Daoy (cell line): ENCODE measurements at places on chromosomes 12 and 14. TPM values are rescaled to one million over a fixed set of nuclear protein-coding genes. Genes with fewer than 3 reads are reported as not detected.

KRT6C gene
- total RNA-seq: not detected in 2 replicates

RNASE7 gene
- not detected in 2 replicates for total RNA-seq

- no peak for DNase-seq
These were observed 112.3 kb upstream of the PRMT8 start for GRCh38 chr12:3378655-3379054.

GRCh38 chr12:6569312-6569711 lies 1.2 kb upstream of the NOP2 start:
- peak; percentile 19 for DNase-seq

TCTN2 gene
- 8.2 TPM in 2 replicates for total RNA-seq
